ENCODE measurements at places on chromosomes 2 and 18. TPM values are rescaled to one million over a fixed set of nuclear protein-coding genes. Genes with fewer than 3 reads are reported as not detected.
A peak's percentile ranks its signal among the peaks of the same experiment; 100 is the strongest.

RNF144A gene
- total RNA-seq = 12.5 TPM

FSHR gene
- total RNA-seq = not detected

MBD1 gene
- 74.5 TPM for total RNA-seq

VSNL1 gene
- 0.36 TPM for total RNA-seq

MAIP1 gene
- total RNA-seq = 17.1 TPM

KCNIP3 gene
- total RNA-seq = 12.0 TPM

UGGT1 gene
- 47.9 TPM for total RNA-seq

RBFA gene
- 39.5 TPM for total RNA-seq

SGO2 gene
- total RNA-seq = 2.2 TPM

PAX8 gene
- total RNA-seq = 0.41 TPM

KATNAL2 gene
- 9.6 TPM for total RNA-seq

CENPA gene
- not detected for total RNA-seq

PIAS2 gene
- 30.0 TPM for total RNA-seq

DNA sequence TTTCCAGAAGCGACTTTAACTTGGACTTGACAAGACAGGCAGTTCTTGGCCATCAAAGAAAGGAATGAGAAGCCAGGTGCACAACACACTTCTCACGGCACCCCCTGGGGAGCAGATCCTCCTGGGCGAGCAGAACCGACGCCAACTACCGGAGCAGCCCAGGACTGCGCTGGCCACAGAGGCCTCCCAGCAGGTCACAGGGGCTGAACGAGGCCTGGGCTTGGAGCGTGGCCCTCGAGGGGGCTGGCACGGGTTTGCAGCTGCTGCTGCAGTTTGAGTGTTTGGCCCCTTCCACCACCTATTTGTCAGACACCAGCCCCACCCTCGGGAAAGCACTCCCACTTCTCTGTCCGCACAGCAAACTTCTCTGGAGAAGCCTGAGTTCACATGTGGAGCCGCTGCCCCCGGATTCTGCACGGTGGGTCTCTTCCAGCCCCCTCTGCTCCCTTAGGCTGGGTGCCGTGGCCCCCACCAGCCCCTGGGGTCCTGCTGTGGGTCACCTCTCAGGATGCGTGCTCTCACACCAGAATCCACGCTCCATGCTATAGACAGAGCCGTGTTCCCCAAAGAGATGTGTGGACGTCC lies 306.7 kb upstream of the SALL3 start:
- peak; percentile 34 for DNase-seq

DNA sequence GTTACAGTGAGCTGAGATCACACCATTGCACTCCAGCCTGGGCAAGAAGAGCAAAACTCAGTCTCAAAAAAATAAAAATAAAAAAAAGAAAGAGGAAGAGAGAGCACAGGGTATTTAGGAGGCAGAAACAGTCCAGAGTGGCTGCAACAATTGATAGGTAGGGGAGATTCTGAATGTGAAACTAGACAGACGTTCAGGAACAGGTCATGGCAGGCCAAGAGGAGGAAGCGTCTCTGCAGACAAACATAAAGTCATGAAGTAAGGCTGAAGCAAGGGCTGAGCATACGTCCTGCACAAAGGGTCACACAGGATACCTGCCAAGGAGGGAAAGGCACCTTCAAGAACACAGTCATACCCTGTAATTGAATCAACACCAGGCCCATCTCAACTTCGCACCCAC lies 64.1 kb upstream of the ZNF532 start:
- DNase-seq = no peak

GRCh38 chr18:46174342-46175041 lies 70.3 kb downstream of the HAUS1 start:
- no peak for DNase-seq

- DNase-seq = peak; percentile 72
These were observed 1.7 kb upstream of the PER2 start for GRCh38 chr2:238290091-238290509.

GRCh38 chr2:13607139-13607538 lies 890.4 kb downstream of the TRIB2 start:
- DNase-seq = no peak

- DNase-seq = no peak
These were observed 9.6 kb upstream of the PELI1 start for GRCh38 chr2:64153811-64154210.

DNA sequence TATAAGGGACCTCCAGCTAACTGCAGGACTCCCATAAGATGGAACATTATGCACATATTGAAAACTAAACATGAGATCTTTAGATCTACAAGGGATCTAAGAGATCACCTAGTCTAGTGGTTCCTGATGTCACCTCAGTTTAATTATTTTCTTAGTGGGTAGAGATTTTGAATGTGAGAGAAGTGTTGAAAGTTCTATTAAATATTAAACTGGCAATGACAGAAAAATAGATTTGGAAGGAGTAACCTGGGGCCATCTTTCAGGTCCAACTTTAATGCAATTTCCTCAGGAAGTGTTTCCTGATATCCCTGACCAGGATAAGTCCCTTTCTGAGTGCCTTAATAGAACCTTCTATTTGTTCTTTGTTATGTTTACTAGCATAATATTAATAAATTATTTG lies 29.1 kb upstream of the CPS1 start:
- no peak for DNase-seq

GRCh38 chr2:237418300-237418699 lies 4.3 kb upstream of the COL6A3 start:
- no peak for DNase-seq

DNA sequence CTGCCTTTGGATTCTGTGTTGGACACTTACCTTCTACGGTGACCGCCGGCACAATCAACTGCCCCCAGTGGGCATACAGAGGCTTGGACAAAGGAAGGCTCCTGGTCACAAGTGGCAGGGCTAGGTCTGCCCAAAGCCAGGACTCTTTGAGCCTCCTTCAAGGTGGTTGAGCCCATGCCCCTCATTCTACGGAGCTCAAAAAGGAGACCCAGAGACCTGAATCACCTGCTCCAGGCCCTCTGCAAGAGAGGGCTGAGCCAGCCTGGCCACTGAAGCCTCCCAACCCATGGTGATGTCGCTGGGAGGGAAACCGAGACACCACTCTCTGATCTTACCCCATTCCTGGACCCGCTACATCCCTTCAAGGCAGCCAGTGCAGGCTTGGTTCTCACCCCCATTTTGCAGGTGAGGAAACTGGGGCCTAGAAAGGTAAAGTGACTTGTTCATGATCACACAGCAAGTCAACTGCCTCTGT lies 87.9 kb downstream of the INHBB start:
- peak; percentile 55 for DNase-seq

DNA sequence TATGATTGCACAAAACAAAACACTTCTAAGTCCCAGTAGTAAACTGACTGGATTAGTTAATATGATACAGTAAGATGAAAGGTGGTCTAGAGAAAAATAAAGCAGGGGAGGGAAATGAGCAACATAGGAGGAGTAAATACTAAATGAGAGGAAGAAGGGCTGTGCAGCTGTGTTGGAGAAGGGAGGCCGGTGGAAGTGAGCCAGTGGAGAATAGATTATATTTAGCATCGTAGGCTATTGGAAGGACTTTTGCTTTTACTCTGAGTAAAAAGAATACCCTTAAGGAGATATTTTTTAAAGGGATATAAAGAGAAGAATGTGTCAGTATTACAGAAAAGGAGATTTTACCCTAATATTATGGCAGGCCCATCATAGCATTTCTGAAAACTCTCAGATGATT lies 12.7 kb downstream of the WDR75 start:
- no peak for DNase-seq

DNA sequence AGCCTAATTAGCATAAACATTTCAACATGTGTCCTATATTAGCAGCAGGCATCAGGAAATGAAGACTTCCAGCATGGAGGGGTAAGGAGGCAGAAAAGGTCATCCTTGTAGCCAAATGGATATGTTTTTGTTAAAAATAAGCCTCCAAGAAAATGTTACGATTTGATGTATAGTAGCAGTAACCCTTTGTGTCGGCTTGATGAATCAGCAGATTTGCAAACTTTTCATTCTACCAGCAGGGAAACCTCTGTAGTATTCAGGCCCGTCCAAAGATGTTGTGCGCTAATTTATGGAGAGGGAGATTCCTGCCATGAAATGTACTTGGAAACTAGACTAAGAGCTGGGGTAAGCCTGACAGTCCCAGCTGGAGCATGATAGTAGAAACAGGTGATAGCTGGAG lies 780.8 kb upstream of the KLHL29 start:
- DNase-seq = no peak

GRCh38 chr2:181949047-181949446 lies 36.6 kb upstream of the PPP1R1C start:
- no peak for DNase-seq

- DNase-seq = no peak
These were observed 37.6 kb downstream of the CDH7 start for GRCh38 chr18:65788373-65788772.

GRCh38 chr18:8416212-8417019 lies 192.8 kb upstream of the RAB12 start:
- DNase-seq = no peak

- peak; percentile 69 for DNase-seq
These were observed 854 bp downstream of the GPR155 start for GRCh38 chr2:174485788-174486562.

DNA sequence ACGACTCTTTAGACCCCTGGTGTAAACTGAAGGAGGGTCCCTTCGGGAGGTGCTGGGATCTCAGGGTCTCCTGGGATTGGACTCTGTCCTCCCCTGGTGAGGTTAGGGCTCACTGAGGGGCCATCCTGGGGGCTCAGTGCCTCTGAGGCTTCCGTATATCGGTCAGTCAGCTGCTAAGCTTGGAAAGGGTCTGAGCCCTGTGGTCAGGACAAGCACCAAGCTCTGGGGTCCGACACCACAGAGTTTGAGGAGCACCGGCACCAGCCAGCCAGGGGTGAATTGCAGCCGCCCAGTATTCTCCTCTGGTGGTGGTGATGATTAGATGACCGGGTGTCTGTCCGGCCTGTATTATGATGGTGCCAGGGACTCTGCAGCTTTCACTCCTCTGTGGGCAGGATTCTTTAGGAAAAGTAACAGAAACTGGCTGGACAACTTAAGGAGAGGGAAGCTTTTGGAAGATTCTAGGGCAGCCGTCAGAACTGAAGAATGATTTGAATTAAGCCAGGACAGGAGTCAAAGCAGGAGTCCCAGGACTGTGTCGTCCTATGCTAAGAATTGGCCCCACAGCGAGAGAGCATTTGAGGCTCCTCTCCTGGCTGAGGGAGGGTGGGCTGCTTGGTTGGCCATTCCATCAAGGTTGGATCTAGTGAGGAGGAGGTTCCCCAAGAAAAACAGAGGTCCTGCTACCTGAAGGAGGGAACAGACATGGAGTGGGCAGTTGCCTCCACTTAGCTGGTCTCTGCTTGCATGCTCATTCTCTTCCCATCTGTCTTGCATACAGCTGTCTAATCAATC lies 158.6 kb upstream of the HS6ST1 start:
- no peak for DNase-seq

GRCh38 chr18:21741562-21742314 lies 1.1 kb downstream of the MIB1 start:
- peak; percentile 78 for DNase-seq

DNA sequence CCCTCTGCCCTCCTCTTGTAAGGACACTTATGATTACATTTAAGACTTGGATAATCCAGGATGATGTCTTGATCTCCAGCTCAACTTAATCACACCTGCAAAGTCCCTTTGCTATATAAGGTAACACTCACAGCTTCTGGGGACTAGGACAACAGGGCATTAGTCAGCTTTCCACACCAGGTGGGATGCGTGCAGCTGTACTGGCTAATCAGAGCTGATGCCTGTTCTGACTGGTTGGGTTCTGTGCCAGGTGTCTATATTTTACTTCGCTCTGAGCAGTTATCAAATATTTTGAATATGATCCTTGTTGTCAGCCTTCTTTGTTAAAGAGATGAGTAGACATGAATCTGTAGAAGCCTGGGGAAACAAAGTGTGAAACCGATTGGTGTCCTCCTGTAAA lies 115.5 kb upstream of the ATP8B1 start:
- DNase-seq = no peak

GRCh38 chr2:109702250-109702985 lies 88.3 kb downstream of the SOWAHC start:
- DNase-seq = peak; percentile 19

DNA sequence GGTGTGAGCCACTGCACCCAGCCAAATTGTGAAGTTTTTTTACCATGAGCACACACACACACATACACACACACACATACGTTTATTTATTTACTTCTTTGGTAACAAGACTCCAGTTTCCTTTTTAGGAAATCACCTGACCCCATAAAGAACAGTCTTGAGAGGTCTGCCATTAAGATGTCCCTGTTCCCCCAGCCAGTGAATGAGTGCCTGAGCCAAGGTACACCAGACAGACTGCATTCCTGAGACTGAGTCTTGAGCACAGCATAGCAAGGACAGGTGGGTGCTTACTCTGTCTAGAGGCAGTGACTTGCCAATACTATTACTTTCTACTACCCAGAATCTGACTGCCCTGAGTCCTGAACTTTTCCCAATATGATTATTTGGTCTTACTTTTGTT lies 167.2 kb upstream of the SATB2 start:
- DNase-seq = no peak

GRCh38 chr2:128485761-128486639 lies 167.3 kb upstream of the HS6ST1 start:
- no peak for DNase-seq

- DNase-seq = no peak
These were observed 22.7 kb downstream of the KATNAL2 start for GRCh38 chr18:46939998-46940571.

DNA sequence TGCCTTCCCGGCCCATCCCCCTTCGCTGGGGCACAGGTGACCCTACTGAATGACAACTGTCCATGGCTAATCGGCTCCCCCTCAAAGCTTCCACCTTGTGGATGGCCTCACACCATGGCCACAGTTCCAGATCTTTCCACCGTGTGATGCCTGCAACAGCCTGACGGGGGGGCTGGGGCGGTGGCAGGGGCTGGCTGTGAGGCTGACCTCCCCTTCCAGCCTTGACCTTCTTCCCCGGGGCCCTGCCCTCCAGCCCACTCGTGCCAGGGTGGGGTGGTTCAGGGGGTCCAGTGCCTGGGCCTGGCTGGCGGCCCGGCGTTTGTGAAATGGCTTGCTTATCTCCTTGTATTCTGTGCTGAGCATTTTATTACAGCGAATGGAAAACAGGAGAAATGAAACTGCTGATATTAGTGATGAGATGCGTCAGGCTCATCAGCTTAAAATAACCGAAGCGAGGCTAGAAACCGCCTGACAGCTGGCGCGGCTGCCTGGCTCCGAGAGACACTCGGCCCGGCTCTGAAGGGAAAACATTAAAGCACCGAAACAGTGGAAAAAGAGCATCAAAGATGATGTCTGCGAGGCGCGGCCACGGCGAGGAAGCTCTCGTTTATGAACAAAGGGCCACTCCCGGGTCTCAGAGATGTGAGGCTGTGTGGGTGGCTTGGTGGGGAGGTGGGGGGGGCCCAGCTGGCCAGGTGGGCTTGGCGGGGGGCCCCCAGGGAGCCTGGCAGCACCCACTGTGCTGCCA lies 916 bp upstream of the PDCD1 start:
- DNase-seq = peak; percentile 81

DNA sequence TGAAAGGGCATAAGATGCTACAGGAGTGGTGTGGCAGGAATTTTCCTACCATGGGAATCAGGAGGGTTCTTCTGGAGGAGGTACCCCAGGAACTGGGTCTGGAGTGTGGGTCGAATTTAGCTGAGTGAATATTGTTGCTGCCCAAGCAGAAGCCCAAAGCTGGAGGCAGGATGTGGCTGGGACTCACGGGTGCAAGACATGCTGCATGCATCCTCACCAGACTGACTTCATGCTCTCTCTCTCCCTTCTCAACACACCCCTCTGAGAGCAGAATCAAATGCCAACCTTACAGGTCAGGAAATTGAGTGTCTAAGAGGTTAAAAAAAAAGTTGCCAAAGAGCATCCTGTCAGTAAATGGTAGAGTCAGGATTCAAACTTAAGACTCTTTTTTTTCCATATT lies 78.8 kb upstream of the TTC39C start:
- DNase-seq = no peak

GRCh38 chr2:111659361-111660333 lies 224.3 kb downstream of the ANAPC1 start:
- peak; percentile 88 for DNase-seq
